ENCODE measurements at places on chromosomes 5 and 9.

GRCh38 chr5:78797936-78798672 lies 149.5 kb upstream of the LHFPL2 start:
- DNase-seq: no peak

GRCh38 chr5:57503433-57503832 lies 20.8 kb upstream of the ACTBL2 start:
- no peak for DNase-seq

- no peak for DNase-seq
Observed at GRCh38 chr9:6873857-6874256, 116.1 kb downstream of the KDM4C start.

GRCh38 chr5:2170761-2171160 lies 288.0 kb upstream of the IRX4 start:
- no peak for DNase-seq

DNA sequence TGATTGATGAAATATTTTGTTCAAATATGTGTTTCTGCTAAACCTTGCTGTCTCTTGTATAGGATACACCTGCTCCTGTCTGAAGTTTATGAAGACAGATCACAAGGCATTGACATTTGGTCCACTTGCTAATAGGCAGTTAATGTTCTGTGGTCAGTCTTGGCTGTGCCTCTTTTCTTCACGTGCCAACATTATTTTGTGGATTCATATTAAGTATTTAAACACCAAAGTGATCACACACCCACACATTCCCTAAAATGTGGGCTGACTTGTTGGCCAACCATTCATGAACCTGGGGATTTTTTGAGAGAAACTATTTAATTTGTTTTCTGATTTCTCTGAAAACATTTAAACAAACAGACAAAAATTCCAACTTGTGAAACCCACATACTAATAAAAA lies 33.7 kb downstream of the ZNF462 start:
- DNase-seq: no peak

GRCh38 chr5:176533390-176533789 lies 3.8 kb downstream of the RNF44 start:
- DNase-seq: no peak

DNA sequence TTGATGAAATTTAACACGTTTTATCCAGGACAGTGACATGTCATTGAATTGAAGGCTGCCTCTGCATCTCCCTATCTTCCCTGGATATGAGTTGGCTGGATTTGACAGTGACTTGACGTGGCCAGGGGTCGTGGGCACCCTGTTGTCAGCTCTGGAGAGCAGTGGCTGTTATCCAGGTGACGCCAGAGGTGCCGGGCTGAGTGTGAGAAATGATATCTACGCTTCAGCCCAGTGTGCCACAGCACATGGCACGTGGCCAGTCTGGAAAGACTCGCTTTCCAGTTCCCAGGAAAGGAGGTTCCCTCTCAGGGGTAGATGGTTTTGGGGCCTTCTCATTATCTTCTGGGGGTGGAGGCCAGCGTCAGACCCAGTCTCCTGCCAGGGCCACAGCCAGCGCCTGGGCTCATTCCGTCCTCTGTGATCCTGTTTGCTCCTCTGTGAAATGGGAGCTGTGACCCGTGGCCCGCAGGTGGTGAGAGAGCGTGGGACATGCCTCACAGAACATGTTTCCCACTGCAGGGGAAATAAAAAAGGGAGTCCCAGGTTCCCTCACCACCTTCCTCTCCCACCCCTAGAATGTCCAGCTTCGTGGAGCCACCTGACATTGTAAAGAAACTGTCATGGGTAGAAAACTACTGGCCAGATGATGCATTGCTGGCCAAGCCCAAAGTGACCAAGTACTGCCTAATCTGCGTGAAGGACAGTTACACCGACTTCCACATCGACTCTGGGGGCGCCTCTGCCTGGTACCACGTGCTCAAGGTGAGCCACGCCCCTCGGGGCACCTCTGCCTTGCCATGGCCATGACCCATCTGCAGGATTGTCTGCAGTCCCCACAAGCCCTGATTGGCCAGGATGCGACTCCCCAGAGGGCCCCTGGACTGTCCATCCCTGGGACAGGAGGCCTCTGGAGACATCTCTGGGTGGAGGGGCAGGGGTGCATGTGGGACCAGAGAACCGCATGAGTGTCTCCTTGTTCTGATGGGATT lies 76.5 kb downstream of the PHF2 start:
- no peak for DNase-seq

DNA sequence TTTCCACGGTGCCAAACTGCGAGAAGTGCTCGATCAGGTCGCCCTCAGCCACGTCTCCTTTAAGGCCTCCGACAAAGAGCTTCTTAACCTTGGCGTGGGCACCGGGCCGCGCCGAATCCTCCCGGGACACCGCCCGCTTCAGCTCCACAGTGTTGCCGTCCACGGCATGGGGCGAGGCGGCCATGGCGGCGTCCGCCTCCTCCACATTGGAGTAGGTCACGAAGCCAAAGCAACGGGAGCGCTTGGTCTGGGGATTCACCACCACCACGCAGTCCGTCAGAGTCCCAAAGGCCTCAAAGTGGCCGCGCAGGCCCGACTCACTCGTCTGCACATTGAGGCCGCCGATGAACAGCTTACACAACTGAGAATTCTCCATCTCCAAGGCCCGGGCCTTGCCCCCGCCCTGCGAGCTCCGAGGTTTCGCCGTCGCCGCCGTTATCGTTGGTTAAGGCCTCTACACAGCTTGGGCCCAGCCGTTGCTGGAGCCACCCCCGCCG lies 424 bp downstream of the HNRNPA0 start:
- no peak for DNase-seq

DNA sequence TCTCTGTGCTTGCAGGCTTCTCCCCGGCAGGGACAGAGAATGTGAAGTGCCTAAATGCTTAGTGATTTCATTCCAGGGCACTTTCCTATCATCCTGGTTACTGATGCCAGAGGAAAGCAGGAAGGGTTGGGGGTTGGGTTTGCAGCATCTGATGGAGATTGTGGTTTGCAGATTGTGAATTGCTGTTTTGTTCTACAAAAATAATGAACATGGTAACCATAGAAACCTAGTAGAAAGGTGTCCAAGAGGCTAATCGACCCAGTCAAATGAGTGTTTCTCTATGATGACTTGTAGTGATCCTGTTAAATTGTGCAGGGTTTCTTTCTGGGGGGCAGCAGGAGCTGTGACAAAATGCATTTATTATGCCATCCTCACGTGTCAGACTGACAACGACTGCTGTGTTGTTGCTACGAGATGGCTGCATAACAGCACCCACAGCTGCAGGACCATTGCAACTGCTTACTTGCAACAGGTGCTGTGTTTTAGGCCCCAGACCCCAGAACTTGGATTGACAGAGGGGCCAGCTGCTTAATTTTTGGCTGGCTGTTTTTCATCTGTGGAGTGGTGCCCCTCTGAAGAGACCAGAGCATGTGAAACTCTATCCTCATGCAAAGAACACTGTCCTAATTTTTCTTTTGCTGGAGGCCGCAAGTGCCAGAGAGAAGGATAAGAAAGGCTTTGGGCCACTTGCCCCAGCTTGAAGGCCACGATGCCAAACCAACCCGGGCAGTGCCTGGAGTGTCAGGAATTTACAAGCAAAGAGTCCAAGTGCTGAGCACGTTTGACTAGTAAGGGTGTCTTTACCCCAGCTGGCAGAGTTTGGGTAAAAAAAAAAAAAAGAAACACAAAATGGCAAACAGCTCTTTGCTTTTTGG lies 397.8 kb downstream of the GADD45G start:
- DNase-seq: no peak

DNA sequence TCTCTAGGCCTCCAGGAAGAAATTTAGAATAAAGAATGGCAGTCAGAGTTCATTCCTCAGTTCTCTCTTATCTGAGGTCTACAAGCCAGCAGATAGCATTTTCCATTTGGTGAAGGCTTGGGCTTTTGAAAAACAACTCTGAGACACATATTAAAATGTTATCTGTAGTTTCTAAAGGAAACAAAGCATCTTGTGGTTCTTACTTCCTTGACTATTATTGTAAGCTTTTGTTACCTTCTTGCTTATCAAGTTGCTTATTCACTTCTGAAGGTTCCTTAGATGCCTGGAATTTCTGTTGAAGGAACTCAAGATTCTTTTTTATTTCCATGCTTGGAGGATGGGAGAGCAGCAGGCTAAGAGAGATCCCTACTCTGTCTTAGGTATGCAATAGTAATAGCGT lies 79.2 kb upstream of the MRPS30 start:
- no peak for DNase-seq

GRCh38 chr5:78675956-78676730 lies 27.6 kb upstream of the LHFPL2 start:
- no peak for DNase-seq

DNA sequence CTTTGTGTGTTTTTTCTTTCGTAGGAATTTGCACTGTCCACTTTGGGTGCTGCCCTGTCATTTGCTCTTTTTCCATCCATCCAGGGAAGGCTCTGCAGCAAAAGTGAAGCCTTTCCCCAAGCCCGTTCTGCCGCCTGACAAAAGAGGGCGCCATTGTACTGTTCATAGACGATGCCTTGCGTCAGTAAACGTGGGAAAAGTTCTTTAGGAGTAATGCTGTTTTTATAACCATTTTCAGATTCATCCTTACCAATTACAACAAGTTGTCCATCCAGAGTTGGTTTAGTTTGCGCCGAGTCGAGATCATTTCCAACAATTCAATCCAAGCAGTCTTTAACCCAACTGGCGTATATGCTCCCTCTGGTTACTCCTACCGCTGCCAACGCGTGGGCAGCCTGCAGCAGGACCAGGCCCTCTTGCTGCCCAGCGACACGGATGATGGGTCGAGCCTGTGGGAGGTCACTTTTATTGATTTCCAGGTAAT lies 34.3 kb upstream of the RPS23 start:
- DNase-seq: peak; percentile 78

- DNase-seq: no peak
Observed at GRCh38 chr9:111566234-111566633, 33.2 kb downstream of the PTGR1 start.

DNA sequence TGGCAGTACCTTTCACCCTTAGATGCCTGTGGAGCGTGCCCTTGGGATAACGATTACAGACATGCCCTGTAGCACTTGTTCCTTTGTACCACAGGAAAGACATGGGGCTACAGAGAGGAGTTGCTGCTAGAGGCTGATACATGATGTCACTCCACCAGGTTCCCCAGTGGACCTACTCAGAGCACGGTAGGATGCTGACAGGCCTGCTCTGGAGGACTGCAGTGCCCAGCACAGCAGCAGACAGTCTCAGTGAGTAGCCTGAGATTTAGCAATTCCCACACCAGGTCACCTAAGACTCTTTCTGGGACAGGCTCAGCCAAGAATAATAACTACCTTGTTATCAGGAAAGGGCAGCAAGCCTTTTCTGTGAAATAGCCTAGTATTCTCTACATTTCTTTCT lies 28.8 kb downstream of the PDE4D start:
- DNase-seq: no peak

DNA sequence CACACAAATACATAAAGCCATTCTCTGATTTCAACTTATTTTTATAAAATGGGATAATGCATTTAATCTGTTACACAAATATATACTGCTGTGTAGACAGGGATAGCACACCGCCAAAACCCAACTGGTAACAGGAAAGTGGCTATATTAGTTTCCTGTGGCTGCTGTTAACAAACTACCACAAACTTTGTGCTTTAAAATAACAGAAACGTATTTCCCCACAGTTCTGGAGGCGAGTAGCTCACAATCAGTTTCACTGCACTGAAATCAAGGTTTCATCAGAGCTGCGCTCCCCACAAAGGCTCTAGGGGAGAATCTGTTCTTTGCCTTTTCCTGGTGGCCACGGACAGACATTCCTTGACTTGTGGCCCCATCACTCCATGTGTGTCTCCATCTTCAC lies 94.0 kb downstream of the MLLT3 start:
- no peak for DNase-seq

- no peak for DNase-seq
Observed at GRCh38 chr5:117734056-117734455, 1159.4 kb upstream of the SEMA6A start.

DNA sequence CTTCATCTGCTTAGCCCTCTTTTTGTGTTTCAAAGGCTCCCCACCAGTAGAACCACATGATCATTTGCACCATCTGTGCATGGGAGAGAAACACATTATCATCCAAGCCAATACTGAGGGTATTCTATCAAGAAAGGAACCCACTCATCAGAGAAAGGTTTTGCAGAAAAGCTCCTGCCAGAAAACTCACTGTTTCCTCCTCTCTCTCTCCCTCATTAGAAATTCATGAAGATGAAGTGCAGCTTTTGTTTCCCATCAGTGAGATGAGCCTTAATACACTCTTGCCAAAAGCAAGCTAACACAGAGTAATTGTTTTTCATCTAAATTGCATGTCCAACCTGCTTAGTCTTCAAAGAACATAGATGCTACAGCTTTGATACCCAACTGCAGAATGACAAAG lies 142.4 kb upstream of the GRAMD2B start:
- DNase-seq: no peak

- DNase-seq: no peak
Observed at GRCh38 chr5:44675296-44675695, 133.5 kb upstream of the MRPS30 start.

GRCh38 chr5:45414620-45415573 lies 281.3 kb downstream of the HCN1 start:
- DNase-seq: no peak

- no peak for DNase-seq
Observed at GRCh38 chr9:99162759-99163364, 57.9 kb downstream of the TGFBR1 start.

DNA sequence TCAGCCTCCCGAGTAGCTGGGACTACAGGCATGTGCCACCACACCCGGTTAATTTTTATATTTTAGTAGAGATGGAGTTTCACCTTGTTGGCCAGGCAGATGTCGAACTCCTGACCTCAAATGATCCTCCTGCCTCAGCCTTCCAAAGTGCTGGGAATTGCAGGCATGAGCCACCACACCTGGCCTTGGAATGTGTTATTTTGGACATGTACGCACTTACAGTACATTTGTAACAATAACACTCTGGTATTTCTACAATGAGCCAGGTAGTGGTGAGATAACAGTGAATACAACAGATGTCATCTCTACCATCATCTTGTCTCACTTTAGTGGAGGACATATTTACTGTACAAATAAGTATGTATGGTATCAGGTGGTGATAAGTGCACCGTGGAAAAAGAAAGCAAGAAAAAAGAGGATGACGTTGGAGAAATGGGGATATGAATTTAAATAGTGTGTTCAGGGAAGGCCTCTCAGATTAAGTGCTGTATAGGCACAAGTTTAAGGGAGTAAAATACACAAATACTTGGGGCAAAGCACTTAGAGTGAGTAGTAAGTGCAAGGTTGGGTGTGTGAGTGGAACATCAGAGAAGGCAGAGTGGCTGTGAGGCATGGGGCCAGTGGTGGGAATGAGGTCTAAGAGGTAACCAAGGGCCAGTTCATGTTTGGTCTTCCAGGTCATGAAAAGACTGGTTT lies 100.1 kb downstream of the CDC42SE2 start:
- no peak for DNase-seq

DNA sequence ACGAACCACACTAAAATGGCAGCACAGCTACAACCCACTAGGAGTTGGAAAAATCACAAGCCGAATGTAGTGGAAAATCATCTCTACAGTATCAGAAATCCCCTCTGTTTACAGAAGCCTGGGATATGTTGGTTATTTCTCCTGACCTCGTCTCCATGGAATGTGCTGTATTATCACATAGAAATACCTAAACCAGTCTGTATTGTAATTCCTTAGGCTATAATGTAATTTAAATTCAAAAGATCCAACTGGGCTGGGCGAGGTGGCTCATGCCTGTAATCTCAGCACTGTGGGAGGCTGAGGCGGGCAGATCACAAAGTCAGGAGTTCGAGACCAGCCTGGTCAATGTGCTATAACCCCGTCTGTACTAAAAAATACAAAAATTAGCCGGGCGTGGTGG lies 244.8 kb upstream of the MPDZ start:
- no peak for DNase-seq

Measured in islet precursor cell (in vitro differentiated cells).